ENCODE measurements at places on chromosomes 5 and 9.

GRCh38 chr5:127988146-127988760, 95.3 kb upstream of the SLC12A2 start:
- DNase-seq, result peak; percentile 45

GRCh38 chr5:173764332-173765028, 123.7 kb upstream of the CPEB4 start:
- peak; percentile 94 for DNase-seq

- DNase-seq, result peak; percentile 64
Observed at GRCh38 chr9:133726401-133727276, 11.5 kb downstream of the SARDH start.

DNA sequence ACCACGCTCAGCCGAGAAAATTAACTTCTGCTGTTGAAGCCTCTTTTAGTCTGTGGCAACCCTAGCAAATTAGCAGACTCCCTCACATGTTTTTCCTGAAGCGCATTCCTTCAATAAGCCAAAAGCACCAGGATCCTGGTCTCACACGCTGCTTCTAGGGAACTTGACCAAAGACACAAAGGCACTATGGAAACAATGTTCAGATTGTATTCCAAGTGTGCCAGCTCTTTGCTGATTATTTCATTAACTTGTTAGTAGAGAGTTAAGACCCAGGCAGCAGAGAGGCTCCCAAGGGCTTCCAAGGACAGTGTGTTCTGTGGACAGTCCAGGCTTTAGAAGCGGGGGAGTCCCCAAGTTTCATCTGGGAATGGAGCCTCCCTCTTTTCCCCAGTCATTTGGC, 94.4 kb upstream of the BASP1 start:
- DNase-seq, result no peak

DNA sequence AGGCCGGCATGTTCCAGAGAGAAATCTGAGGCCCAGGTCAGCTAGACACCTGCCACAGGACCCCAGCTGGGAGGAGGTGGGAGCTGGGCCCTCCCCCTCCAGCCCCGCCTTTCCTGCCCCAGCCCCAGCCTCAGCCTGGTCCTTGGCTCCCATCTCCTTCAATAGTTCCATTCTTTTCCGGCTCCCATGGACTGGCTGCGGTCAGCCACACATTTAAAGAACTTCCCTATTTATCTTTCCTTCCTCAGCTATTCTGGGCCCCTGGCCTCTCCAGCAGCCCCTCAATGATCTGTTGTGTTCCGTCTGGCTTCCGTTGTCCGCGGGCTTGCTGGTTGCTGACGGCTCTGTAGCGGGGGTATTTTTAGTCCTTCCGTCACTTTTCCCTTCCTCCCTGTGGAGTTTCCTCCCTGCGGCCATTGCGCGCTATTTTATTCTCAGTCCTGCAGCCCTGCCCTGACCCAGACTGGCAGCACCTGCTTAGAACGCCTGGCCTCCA, 73.8 kb downstream of the AMBP start:
- no peak for DNase-seq

DNA sequence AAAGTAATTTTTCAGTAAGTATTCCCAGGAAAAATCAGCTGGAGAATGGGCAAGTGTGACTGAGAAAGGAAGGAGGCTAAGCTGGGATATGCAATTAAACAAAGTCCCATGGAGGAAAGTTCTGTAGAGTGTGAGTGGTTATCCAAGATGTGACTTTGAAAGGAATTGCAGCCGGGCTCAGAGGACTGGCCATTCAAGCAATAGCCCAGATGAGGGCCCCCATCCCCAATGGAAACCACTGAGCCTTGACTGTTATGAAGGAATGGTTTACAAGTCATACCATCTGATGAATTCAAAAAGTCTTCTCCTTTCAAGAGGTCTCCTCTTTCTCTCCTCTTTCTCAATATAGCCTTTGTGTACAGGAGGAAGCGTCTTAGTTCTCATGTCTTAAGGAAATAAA, 6.5 kb downstream of the LVRN start:
- DNase-seq, result no peak

- DNase-seq, result no peak
Observed at GRCh38 chr9:122348288-122348777, 22.5 kb upstream of the PTGS1 start.

- DNase-seq, result no peak
Observed at GRCh38 chr5:124685404-124685930, 61.0 kb downstream of the ZNF608 start.

- DNase-seq, result no peak
Observed at GRCh38 chr5:106116682-106117081, 1554.1 kb downstream of the EFNA5 start.

GRCh38 chr5:1224631-1225030, 550 bp upstream of the SLC6A18 start:
- no peak for DNase-seq

DNA sequence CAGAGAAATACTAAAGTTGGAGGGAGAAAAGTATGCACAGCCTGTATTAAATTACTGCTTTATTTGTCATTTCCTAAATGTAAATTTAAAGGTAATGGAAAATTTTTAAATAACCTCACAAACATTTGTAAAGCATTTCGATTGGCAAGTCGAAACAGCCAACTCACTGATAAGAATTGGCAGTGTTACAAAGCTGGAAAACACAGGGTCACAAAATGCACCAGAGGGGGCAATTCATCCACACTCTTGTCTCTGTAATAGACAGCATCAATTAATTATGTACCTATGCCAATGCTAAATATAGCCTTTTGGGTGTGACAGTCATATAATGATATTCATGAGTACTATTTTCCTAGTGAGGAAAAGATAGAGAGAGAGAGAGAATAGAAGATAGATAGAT, 140.6 kb upstream of the PRLR start:
- DNase-seq, result no peak

- no peak for DNase-seq
Observed at GRCh38 chr5:6452622-6453504, 4.2 kb downstream of the UBE2QL1 start.

DNA sequence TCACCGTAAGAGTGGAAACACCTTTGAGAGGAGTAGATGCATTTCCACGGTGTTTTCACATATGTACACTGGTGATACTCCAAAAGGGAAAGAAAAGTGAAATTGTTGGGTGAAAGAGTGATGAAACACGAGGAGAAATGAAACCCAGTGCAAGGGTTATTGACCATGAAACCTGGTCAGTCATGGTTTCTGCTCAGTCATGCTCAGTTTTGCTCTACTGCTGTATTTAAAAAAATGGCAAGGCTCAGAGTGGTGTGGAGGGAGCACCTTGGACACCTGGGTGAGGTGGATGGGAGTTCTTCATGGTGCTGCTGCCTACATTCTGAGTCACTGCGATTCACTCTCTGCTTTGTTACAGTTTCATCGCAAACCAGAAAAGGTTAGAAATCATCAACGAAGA, 32.3 kb downstream of the NTRK2 start:
- no peak for DNase-seq

DNA sequence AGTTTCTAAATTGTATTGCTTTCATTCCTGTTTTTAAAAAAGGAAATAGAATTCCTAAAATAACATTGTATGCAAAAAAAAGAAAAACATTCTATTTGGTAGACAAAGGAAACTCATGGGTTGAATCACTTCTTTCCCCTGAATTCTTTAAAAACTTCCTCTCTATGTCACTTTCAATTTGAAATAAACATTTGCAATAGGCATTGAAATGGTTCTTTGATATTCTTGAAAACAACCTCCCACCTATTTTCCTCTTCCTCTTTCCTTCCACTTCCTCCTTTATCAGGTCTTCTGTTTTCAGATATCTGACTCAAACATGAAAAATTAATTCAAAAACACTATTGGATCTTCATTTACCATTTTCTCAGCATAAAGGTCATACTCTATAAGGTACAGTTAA, 442.0 kb upstream of the MEF2C start:
- no peak for DNase-seq

DNA sequence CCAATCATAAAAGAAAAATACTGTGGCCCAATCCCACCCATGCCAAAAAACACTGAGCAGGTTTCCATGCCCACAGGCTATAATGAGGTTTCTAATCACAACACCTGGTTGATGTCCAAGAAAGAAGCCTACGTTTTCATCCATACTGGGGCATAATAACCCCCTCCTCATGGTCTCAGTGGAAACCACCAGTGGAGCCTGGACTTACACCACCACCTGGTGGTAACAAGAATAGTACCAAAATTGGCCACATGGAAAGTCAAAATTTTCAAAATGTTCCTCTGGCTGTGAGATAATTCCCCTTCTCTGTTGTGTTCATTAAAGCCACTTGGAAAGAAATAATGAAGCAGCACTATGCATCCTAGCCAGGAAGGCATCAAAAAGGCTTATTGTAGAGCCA, 687.3 kb upstream of the ST8SIA4 start:
- DNase-seq, result no peak

GRCh38 chr5:157481265-157481664, 21.3 kb downstream of the NIPAL4 start:
- DNase-seq, result no peak

DNA sequence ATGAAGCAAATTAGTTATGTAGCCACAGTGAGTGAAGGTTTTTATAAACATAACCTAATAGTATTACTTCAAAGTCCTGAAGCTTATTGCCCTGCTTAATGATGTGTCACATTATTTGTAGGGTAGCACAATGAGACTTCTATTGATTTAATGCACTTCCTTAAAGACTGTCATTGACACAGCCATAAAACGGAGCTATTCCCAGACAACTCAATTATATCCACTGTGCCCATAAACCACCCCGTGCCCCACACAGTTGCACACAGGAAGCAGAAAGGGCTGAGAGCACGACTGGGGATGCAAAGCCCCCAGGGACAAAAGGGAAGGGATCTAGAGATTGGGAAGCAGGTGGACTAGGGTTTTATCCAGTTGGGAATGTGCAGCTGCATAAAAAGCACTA, 37.0 kb downstream of the TRIM32 start:
- DNase-seq, result no peak

GRCh38 chr9:133050781-133051180, 11.0 kb upstream of the CEL start:
- DNase-seq, result no peak

DNA sequence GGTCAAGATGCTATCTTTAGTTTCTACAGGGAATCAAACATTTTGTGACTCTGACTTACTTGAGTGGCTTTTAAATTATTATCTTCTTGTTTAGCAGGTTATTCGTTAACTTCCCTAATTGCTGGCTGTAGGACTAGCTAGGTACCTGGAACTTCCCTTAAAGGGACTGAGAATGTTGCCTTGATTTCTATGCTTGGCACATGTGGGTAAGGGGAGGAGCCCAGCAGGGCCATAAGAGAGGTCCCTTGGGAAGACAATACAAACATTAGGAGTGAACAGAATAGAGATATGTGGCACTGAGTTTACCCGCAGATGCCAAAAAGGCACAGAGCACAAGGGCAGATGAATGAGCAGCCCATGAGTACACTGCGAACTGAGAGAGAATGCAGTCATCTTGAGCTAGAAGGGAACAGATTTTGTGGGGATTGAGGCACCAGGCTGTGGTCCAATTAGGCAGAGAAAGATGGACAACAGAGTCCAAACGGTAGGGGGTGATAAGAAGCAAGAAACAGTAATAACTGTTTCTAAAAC, 9.8 kb downstream of the CKMT2 start:
- DNase-seq, result no peak

- DNase-seq, result peak; percentile 67
Observed at GRCh38 chr9:137083394-137084004, 3.3 kb upstream of the MAN1B1 start.

DNA sequence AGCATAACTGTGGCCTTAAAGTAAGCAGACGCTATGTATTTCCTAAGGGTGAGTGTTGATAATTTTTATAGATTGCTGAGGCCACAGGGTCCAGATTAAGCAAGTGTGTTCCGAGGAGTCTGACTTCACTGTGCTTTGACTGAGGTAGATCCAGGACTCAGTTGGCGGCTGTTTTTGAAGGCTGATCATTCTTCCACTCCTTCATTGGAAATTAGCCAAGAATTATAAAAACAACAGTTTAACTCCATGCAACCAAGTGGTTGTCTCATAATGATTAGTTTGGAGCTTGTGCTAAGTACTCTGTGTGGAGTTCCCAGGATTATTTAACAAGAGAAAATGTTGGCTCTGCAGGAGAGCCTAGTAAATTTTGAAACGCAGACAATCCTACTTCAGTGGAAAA, 19.1 kb downstream of the IQGAP2 start:
- DNase-seq, result no peak

- DNase-seq, result no peak
Observed at GRCh38 chr9:80028501-80028900, 456.7 kb downstream of the TLE4 start.

DNA sequence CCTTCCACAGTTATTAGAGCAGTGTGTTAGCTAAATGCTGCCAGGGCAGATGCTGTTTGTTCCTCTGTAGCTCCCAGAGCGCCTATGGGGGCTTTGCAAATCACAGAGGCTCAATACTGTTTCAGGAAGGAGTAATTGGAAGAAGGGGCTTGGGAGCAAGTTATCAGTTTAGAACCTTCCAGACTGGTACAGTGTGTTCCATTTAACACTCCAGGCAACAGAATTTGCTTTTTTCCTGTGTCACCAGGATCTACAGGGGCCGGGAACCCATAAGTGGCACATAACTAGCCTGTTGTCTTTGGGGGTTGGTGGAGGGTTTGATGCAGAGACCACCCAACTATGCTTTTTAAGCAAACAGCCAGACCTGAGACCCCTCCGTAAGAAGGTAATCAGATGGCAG, 307.3 kb upstream of the KCNN2 start:
- DNase-seq, result no peak

GRCh38 chr5:174303035-174303434, 257.5 kb downstream of the NSG2 start:
- no peak for DNase-seq

DNA sequence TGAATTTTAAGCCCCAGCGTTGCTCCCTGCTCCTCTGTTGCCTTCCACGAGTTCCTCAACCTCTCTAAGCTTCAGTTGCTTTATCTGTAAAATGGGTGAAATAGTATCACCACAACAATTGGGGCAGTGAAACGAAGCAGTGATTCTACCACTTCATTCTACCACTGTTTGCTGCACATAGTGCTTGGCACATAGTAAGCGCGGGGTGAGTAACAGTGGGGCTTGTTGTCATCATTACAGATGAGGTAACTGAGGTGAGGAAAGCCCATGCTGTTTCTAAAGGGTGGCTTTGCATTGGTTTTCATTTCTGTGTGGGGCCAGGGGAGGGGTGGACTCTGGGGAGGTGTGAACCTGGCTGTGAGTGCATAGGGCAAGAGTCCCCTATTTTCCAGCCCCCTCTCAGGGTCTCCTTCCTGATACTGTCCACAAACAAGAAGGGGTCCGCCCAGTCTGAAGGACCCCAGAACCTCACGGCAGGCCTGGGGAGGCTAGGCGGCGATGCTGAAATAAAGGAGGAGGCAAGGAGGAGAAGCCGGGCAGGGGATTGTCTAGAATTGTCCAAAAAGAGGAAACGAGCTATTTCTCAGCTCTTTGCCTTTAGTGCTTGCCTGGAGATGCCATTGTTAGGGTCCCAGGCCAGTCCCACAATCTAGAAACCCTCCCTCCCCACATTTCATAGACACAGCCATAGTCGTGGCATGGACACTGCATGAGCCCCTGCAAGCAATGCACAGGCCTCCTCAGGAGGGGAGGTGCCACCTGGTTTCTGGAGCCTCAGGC, 65.6 kb downstream of the IL6ST start:
- DNase-seq, result no peak

DNA sequence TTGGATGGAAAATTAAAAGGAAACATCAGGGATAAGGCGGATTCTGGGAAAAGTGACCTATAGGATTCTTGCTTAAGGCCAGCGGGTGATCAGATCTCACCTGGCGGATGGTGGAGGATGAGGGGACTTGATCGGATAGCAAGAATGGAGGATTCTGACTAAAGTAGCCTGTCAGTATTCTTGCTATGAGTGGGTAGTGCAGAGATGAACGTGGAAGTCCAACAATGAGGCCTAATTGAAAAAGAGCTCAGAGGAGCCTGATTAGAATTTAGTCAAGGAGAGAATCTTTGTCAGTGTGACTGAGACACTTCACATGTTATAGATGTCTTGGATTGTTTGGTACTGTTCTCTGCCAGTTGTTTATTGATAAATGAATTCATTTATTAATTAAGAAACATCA, 24.9 kb downstream of the CAST start:
- DNase-seq, result no peak
